Adipose tissue (tissue), 3 donors: ENCODE measurements at places on chromosomes 13 and 19. TPM values are rescaled to one million over a fixed set of nuclear protein-coding genes. Genes with fewer than 3 reads are reported as not detected.

C5AR1 gene
- polyA plus RNA-seq = 3.6 TPM

RPL18A gene
- 3,693 TPM for polyA plus RNA-seq

EXOC3L2 gene
- 5.0 TPM for polyA plus RNA-seq

MAST1 gene
- 0.18 TPM for polyA plus RNA-seq

MEDAG gene
- 7.4 TPM for polyA plus RNA-seq

GRK1 gene
- not detected for polyA plus RNA-seq

DKKL1 gene
- 0.61 TPM for polyA plus RNA-seq

MBD3L3 gene
- not detected for polyA plus RNA-seq

TNNT1 gene
- polyA plus RNA-seq = 16.5 TPM

ZNF296 gene
- 0.45 TPM for polyA plus RNA-seq

ZNF208 gene
- polyA plus RNA-seq = 1.1 TPM

ACP5 gene
- 9.9 TPM for polyA plus RNA-seq

SMIM17 gene
- 0.43 TPM for polyA plus RNA-seq

C19orf85 gene
- not detected for polyA plus RNA-seq

RASAL3 gene
- polyA plus RNA-seq = 0.86 TPM

ZNF560 gene
- polyA plus RNA-seq = not detected

ADGRE1 gene
- 0.13 TPM for polyA plus RNA-seq

SOX1 gene
- polyA plus RNA-seq = not detected

MEX3D gene
- 6.7 TPM for polyA plus RNA-seq

ZNF729 gene
- not detected for polyA plus RNA-seq

CACNA1A gene
- 2.0 TPM for polyA plus RNA-seq

ZNF738 gene
- polyA plus RNA-seq = 2.5 TPM

FXYD1 gene
- polyA plus RNA-seq = 45.3 TPM
